Fibroblast of gingiva (primary cell): ENCODE measurements at places on chromosomes 2 and 18.
A peak's percentile ranks its signal among the peaks of the same experiment; 100 is the strongest.

GRCh38 chr2:216404010-216404618 lies 8.2 kb upstream of the SMARCAL1 start:
- DNase-seq, result peak; percentile 31

- peak; percentile 85 for DNase-seq
Measured at GRCh38 chr2:18398833-18399232, 161.6 kb downstream of the RDH14 start.

DNA sequence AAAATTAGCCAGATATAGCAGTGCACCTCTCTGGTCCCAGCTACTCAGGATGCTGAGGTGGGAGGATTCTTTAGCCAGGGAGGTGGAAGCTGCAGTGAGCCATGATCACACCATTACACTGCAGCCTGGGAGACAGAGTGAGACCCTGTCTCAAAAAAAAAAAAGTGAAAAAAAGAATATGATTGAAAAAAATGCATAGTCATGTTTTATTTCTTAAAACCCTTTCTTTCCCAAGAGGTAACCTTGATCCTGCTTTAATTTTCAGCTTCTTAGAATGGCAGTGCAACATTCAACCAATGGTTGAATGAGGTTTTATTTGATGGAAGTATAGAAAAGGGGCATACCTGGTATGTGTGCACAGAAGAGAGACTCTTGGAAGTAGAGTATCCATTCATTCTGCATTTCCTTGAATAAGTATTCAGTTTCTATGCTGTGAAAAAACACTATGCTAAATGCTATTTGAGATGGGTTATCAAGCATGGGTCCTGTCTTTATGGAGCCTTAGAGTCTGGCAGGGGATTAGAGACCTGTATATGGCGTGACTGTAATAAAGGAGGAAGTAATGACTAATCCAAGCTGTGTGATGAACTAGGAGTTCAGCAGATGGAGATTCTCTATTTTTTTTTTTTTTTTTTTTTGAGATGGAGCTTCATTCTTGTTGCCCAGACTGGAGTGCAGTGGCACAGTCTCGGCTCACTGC lies 146.3 kb downstream of the WDSUB1 start:
- DNase-seq, result no peak

- no peak for DNase-seq
Measured at GRCh38 chr2:36567711-36568408, 30.1 kb downstream of the FEZ2 start.

DNA sequence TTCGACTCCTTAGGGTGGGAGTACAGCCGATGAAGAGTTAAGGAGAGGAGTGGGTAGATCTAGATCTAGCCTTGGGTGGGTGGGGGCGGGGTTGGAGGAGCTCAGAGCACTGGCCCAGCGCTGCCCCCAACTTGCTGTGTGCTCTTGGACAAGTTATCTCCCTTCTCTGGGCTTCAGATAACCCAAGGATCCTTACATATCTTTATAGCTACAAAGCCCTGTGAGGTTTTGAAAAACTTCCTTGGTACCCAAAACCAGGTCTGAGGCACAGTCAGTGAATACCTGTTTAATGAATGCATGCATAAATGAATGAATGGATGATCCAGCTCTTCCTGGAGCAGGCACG lies 1.3 kb upstream of the ODC1 start:
- no peak for DNase-seq

DNA sequence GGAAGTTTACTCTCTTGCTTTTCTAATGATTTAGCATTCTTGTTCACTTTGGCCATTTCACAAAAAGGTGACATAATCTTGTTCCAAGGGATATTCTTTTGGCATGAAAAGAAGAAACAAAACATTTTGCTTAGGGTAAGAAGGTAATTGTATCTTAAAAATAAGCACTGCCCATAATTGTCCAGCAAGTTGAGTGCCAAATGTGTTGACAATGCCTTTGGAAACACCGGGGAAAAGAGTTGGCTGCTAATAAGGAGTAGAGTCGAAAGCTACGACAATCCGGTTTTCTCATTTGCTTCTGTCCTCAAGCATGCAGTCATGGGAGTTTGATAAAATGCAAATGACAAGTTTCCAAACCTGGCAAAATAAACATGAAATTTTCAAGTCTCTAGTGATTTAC lies 27.3 kb downstream of the ITGAV start:
- no peak for DNase-seq

DNA sequence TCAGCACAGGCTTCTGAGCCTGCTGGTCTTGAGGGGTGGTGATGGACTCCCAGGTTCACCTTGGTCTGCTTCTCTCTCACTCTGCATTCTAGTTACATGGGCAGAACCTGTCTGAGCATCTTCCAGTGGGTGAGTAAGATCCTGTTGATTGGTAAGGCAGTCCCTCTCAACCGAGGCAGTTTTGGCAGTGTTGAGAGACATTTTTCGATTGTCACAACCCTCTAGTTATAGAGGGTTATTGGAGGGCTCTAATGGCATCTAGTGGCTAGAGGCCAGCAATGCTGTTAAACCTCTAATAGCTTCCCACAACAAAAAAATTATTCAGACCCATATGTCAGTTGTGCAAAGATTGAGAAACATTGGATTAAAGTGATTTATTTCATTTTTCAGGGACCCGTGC lies 9.3 kb upstream of the MGAT5 start:
- no peak for DNase-seq

GRCh38 chr18:6484659-6485058 lies 69.9 kb upstream of the L3MBTL4 start:
- DNase-seq, result no peak

GRCh38 chr2:150428641-150429040 lies 58.8 kb downstream of the RND3 start:
- no peak for DNase-seq

DNA sequence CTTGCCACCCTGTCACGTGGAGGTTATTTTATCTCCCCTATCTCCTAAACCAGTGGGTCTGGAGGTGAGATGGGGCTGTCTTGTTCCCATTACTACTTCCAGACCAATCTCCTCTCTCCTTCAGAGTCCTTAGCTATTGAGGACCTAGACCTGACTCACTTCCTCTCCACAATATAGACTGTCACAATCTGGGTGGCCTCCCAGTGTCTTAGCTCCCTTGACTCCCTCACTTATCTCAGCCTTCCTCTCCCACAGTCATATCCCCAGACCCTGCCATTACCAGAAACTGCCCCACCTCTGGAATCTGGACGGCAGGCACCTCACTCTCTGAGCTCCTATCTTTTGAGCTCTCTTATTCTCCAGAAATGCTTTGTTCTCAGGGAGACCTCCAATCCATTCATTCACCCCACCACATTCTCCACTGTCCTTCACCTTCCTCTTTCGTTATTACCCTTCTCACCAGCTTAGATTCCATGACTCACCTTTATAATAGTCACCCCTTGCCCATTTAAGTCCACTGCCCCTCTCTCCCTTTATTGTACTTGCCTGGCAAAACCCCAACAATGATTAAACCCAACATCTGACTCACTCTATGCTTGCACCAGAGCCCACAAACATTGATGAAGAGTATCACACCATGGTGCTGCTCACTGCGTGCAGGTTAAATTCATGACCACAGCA lies 23.3 kb upstream of the SIX3 start:
- DNase-seq, result no peak

- DNase-seq, result no peak
Measured at GRCh38 chr2:233492751-233493150, 73.8 kb downstream of the USP40 start.

DNA sequence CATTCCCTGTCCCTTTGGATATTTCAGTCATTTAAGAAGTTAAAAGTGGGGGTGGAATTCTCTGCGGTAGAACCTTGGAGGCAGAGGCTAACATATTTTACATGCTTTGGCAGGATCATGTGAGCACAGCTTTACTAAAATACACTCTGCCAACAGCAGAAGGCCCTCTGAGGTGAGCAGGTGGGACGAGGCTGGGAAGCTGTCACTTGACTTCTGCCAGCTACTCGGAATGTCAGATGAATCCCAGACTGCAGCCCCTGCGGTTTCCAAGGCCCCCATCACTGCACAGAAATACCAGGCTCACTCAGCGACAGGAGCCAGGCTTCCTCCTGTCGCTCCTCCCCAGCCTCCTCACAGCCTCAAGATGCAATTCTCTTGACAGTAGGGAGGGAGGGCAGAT lies 220.9 kb upstream of the REV1 start:
- DNase-seq, result no peak

GRCh38 chr2:224969633-224970260 lies 72.5 kb downstream of the DOCK10 start:
- DNase-seq, result no peak

DNA sequence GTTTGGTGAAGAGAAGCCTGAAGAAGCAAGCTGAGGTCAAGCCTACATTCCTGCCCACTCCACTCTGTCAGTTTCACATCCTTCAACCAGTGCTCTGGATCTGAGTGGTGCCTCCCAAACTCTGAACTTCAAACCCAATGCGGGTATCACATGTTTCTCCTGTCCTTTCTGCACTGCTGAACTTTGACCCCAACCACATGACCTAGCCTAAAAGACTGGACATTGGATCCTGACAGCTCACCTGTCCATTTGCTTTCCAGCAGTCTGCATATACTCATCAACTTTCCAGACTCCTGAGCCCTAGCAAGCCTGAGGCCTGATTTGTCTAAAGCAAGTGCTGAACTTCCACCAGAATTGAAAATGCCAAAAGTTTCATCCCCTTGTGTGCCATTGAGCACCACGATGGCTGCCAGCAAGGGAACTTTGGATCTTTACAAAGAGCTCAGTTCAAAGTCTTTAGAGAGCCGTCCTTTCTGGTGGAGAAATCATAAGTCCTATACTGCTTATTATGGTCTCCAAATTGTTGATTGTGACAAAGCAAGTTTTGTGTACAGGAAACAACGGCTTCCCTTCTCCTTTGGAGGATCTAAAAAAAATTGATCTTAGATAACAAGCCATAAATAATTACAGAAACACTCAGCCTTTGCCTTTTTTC lies 37.6 kb upstream of the ITGA6 start:
- DNase-seq, result no peak

DNA sequence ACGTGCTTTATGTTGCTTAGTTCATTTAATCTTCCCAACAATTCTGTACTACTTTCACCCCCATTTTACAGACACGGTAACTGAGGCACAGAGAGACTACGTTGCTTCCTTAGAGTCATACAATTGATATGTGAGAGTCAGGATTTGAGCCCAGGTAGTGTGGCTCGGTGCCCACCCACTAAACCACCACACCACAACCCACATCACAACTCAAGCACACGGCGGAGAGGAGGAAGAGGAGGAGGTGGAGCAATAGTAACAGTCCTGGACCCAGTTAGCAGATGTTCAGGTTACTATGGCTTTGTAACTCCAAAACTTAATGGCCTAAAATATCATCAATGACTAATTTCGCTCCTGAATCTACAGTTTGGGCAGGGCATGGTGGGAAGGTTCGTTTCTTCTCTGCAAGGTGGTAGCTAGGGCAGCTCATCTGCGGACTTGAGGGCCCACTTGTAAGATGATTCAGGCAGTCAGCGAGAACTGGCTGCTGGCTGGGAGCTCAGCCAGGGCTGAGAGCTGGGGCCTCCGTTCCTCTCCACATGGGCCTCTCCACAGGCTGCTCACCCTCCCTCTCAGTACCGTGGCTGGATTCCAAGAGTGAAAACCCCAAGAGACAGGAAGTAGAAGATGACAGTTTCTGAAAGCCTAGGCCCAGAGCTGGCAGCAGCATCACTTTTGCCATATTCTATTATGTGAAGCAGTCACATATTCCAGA lies 167.1 kb downstream of the ZFP36L2 start:
- DNase-seq, result peak; percentile 90

DNA sequence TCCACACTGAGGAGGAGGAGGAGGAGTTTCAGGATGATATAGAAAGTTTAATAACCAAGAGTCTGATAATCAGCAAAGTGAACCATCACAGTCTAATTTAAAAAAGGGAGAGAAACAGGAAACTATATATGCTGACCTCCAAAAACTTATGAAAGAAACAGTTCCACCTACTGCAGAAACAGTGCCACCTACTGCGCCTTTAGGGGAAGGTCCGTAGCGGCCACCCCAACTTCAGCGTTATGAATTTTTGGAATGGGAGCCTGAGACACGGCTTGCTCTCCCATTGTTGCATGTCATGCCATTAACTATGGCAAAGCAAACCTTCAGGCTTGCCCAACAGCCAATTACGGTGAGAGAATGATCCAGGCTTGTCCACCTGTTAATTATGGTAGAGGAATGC lies 1719.2 kb upstream of the LRRTM1 start:
- DNase-seq, result no peak

DNA sequence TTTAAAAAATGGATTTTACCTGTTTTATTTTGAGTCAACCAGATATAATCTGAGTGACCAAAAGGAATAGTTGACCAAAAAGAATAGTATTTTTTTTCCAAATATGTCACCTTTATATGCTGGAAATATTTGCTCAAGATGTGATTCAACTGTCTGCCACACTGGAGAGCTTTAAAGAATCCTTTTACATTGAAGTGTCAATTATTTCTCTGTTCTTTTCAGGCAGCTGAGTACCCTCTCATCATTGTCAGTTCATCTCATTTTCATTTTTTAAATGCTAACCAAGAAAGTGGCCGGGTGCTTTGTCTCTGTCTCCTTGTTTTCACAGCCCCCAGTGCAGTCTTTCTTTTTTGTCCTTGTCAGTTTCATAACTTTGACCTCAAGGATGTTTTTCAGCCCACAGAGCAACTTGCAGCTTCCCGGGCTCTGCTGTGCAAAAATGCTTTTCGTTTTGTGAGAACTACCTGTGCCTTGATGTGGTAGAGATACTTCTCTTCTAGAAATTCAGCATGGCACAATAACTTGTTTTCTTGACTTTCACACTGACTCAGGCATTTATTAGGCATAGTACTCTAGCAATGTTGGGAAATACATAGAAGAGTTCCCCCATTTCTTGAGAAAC lies 23.4 kb upstream of the CERS6 start:
- DNase-seq, result no peak

DNA sequence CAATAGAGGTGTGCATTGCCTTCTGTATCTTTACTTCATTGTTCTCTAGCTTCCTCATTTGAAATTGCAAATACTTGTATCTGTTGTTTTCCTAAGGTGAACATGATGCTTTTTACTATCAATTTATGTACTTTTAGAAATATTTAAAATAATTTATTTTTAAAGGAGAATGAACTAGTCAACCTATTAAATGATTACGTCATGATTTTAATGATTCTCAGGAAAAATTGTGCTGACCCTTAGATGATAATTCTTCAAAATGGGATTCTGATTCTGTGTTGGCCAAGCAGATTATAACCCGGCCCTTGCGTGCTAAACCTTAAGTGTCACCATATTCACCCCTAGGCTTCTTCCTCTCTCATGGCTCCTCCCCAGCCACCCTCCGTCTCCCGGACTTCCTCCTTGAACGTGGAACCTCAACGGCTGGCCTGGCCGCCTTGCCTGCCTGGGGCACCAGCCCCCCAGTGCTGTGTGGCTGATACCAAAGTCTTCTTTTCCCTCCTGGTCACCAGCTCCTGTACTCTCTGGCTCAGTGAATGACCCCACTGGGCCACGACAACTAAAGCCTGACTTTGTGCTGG lies 292.0 kb downstream of the GBX2 start:
- no peak for DNase-seq

DNA sequence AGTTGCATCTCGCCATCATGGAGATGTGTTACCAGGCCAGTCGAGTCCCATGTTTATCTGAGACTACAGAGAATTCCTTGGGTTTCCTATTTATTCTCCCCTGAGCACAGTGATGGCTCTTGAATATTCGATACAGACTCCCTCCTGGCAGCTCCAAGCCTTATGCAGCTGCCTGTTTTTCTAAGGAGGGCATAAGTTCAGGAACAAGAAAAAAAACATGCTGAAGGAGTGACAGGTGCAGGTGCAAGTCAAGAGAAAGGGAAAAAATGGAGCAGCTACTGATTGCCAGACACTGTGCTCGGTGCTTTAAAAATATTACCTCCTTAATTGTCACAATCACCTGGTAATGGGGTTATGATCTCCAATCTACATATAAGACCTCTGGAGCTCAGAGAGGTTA lies 177.2 kb upstream of the DPP10 start:
- no peak for DNase-seq
